ENCODE measurements at places on chromosomes 2 and 18. TPM values are rescaled to one million over a fixed set of nuclear protein-coding genes. Genes with fewer than 3 reads are reported as not detected.
A peak's percentile ranks its signal among the peaks of the same experiment; 100 is the strongest.

Gene RAPGEF4
- total RNA-seq, result 7.7 TPM

Gene GPR45
- not detected for total RNA-seq

Gene HOXD9
- 17.0 TPM for total RNA-seq

Gene ACP1
- total RNA-seq, result 84.0 TPM

Gene MEP1B
- total RNA-seq, result not detected

DNA sequence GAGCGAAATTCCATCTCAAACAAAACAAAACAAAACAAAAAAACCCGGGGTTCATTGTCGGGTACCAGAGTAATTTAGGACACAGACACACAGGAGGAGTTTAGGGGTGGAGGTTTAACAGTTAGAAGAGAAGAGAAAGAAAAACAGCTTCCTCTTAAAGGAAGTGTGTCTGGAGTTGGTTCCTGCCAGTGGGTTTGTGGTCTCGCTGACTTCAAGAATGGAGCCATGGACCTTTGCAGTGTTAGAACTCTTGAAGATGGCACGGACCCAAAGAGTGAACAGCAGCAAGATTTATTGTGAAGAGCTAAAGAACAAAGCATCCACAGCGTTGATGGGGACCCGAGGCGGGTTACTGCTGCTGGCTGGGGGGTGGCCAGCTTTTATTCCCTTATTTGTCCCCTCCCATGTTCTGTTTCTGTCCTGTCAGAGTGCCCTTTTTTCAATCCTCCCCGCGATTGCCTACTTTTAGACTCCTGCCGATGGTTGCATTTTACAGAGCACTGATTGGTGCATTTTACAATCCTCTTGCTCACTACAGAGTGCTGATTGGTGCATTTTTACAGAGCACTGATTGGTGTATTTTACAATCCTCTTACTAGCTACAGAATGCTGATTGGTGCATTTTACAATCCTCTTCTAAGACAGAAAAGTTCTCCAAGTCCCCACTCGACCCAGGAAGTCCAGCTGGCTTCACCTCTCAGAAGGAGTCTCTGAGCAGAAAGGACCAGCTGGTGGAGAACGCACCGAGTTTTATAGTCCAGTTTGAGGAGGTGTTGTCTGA, 28.7 kb upstream of the ATP8B1 start:
- DNase-seq, result no peak

- DNase-seq, result no peak
These were observed 63.0 kb upstream of the CYP1B1 start for GRCh38 chr2:38138996-38139395.

DNA sequence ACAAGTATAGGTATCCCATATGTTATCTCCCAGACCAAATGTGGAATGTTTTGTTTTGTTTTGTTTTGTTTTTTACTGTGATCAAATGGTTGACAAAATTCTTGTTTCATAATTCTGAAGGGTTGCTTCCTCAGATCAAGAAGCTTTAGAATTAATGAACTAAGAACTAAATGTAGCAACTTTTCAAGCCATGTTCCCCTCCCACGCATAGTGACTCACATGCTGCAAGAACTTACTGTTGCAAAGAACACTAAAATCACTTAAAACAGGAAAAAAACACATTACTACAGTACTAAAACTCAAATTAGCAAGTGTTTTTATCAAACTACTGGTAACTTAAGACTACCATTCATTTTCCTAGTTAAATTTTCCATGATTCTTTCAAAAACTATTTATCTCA, 30.6 kb downstream of the HNRNPLL start:
- DNase-seq, result no peak

DNA sequence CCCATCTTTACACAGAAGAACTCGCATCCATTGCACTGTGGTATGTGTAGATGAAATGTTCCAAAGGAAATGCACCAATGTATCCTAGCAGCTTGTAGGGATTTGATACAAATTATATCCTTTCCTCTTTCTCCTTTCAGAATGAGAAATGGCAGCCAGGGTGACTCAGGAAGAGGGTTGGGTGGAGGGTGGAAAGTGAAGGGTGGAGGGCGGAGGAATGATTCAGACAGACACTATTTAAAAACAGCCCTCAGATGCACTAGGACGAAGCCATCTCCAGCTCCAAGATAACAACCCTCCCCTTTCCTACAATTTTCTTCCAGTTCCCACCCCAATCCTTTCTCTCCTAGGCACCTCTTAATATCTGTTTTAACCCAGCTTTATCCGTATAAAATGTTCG, 96.2 kb upstream of the STK39 start:
- DNase-seq, result no peak

- peak; percentile 81 for DNase-seq
These were observed 57.6 kb downstream of the SLC4A3 start for GRCh38 chr2:219684721-219685689.

DNA sequence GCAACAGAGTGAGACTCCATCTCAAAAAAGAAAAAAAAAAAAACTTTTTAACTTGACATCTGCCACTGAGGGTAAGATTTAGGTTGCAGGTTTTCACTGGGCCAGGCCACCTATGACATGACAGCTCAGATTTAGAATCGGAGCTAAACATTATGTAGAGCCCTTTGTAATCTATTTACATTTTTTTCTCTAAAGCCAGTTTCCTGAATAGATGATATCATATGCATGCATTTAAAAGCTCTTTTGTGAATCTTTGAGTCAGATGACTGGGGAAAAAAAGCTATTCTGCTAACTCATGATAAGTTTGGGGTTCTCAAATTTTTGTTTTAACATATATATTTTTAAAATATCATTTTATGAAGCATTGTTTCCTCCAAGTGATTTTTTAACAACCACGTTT, 21.3 kb downstream of the PRKAG3 start:
- no peak for DNase-seq

DNA sequence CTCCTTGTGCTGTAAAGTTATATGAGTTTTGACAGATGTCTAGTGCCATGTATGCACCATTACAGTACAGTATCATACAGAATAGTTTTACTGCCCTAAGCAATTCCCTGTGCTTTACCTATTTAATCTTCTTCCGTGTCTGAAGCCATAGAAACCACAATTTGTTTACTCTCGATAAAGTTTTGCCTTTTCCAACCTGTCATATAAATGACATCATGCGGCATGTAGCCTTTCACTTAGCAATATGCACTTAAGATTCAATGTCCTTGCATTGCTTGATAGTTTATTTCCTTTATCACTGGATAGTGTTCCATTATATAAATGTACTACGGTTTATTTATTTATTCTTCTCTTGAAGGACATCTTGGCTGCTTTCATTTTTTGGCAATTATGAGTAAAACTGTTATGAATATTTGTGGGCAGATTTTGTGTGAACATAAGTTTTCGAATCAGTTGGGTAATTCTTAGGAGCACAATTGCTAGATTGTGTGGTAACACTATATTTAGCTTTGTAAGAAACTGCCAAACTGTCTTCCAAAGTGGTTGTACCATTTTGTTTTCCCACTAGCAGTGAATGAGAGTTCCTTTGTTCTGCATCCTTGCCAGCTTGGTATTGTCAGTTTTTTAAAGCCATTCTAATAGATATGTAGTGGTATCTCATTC, 136.8 kb upstream of the MAP3K20 start:
- no peak for DNase-seq

Measured in breast epithelium (tissue), 4 donors.